ENCODE measurements at places on chromosomes 13 and 19.

DNA sequence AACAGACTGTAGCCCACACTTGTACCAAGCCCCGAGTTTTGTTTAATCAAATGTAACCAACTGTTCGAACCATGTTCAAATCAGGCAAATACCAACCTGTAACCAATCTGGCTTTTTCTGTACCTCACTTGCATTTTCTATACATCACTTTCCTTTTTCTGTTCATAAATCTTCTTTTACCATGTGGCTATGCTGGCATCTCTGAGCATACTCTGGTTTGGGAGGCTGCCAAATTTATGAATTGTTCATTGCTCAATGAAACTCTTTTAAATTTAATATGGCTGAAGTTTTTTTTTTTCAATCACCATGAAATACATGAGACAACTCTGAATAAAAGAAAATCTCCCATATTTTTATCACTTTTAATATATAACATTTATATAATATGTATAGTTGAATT, 256.1 kb downstream of the SLITRK6 start:
- DNase-seq, result no peak

DNA sequence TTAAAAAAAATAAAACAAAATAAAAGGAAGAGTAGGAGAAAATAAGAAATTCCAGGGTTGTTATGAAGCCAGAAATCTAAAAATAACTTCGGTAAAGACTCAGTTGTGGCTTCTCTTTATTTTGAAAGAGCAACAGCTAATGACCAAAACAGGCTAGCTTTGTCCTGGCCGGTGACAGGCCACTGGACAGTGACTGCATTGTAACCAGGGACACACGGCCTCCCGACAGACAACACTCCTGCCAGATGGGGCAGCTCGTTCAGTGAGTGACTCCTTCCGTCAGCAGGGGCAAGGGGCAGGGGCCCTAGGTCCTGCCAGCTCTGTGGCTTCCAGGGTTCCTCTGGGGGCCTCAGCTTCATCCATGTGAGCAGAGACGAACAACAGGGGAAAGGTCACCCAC, 173.4 kb downstream of the KATNAL1 start:
- no peak for DNase-seq

- DNase-seq, result no peak
Observed at GRCh38 chr13:93227280-93227877, 772 bp downstream of the GPC6 start.

- no peak for DNase-seq
Observed at GRCh38 chr19:43028866-43029265, 2.6 kb upstream of the PSG11 start.

GRCh38 chr13:28340272-28340793, 154.6 kb downstream of the FLT1 start:
- DNase-seq, result peak; percentile 78

DNA sequence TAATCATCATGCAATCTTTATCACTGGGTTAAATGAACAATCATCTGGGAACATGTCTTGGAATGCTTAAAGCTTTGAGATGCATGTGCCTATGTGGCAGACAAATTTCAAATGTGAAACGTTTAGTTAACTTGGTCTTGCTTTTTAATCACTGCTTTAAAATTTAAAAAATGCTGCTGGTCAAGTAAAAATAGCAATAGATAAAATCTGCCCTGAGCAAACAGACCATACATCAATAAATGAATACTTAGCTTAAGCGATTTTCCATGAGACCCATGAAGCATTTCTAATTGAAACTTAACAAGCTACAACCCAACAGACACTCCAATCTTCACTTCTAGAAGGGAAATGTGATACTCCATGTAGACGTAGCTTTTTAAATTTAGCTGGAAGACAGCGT, 1.9 kb upstream of the KL start:
- DNase-seq, result no peak

DNA sequence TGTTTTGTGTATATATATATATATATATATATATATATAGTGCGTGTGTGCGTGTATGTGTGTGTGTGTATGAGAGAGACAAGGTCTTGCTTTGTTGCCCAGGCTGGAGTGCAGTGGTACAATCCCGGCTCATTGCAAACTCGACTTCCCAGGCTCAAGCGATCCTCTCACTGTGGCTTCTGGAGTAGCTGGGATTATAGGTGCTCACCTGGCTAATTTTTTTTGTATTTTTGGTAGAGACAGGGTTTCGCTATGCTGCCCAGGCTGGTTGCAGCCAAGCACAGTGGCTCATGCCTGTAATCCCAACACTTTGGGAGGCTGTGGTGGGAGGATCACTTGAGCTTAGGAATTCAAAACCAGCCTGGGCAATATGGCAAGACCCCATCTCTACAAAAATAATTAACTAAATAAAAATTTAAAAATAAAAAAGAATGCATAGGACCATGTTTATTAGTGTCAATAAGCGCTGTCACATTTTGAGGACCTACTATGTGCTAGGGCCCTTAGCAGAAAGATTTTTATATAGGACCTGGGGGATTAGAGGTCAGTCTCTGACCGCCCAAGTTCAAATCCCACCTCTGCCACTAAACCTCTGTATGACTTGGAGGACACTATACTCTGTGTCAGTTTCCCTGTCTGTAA, 1.8 kb downstream of the PVR start:
- DNase-seq, result no peak

DNA sequence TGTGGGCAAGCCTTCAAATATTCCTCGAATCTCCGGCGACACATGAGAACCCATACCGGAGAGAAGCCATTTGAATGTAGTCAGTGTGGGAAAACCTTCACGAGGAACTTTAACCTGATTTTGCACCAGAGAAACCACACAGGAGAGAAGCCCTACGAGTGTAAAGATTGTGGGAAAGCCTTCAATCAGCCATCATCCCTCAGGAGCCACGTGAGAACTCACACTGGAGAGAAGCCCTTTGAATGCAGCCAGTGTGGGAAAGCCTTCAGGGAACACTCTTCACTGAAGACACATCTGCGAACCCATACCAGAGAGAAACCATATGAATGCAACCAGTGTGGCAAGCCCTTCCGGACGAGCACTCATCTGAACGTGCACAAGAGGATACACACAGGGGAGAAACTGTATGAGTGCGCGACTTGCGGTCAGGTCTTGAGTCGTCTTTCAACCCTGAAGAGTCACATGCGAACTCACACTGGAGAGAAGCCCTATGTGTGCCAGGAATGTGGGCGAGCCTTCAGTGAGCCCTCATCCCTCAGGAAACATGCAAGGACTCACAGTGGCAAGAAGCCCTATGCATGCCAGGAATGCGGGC, 28.8 kb downstream of the ZNF333 start:
- no peak for DNase-seq

- no peak for DNase-seq
Observed at GRCh38 chr19:29372091-29372415, 153.7 kb upstream of the VSTM2B start.
